Effector CD8-positive, alpha-beta T cell (primary cell): ENCODE measurements at places on chromosomes 1 and 21.

GRCh38 chr1:220516722-220517042 is 11.3 kb upstream of the MARK1 start:
- no peak for DNase-seq

DNA sequence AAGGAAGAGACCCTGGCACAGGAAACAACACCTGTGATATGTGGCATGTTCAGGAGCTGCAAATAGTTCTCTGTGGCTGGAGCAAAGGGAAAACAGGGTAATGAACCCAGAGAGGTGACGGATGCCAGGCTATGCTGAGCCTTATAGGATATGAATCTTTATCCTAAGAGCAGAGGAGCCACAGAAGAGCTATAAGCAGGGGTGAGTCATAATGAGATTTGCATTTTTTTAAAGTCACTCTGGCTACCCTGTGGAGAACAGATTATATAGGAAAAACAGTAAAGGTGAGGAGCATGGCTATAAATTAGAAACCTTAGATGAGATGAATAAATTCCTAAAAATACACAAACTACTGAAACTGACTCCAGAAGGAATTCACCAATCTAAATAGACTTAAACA is 12.8 kb upstream of the MPL start:
- no peak for DNase-seq

- no peak for DNase-seq
Measured at GRCh38 chr1:232587141-232588008, 42.6 kb downstream of the SIPA1L2 start.

GRCh38 chr1:59375321-59376220 is 78.7 kb downstream of the FGGY start:
- no peak for DNase-seq

DNA sequence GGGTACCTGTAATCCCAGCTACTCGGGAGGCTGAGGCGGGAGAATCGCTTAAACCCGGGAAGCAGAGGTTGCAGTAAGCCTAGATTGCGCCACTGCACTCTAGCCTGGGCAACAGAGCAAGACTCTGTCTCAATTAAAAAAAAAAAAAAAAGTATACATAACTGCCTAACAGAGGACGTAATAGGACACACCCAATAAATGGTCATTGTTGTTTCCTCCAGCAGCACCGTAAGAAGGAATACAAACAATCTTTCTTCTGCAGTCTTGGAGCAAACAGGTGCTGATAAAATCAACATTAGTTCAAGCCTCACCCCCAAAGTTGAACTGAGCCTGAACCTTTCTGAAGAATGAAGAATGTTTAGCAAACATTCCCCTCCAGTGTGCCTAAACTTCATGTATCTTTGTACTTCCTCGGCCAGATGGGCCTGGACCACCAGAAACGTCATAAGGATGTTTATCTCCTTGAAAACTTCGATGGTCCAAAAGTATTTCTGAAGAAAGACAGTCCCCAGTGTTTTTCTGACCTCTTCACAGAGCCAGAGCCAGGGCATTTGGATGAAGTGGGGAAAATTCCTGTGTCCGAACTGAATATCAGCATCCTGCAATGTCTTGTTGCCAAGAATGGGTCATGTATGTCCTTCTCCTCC is 136.8 kb upstream of the F3 start:
- DNase-seq: no peak

GRCh38 chr1:1231400-1232207 is at the start of gene SDF4:
SDF4 (minus strand) TSS chr1:1232001; CDS start chr1:1228772, 3,229 bp downstream.
- peak; percentile 93 for DNase-seq

- no peak for DNase-seq
Measured at GRCh38 chr1:163928069-163928468, 606.3 kb downstream of the NUF2 start.

DNA sequence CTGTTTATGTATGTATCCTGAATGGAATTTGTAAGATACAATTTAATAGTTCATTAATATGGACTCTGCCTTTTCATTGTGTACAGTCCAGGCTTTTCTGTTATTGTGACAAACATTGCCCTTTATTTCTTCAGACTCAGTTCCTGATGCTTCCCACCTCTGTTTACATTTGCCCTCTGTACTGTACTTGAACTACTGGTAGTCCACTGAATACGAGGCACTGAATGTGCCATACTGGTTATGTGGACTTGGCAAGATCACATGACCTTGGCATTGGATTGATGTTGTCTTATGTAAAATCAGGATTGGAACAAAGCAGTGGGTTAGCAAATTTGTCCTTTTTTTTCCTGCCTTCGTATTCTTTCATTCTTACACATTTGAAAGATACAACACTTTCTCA is 27.8 kb downstream of the RALGPS2 start:
- DNase-seq: no peak

- DNase-seq: no peak
Measured at GRCh38 chr1:163250382-163250974, 47.8 kb upstream of the RGS5 start.

DNA sequence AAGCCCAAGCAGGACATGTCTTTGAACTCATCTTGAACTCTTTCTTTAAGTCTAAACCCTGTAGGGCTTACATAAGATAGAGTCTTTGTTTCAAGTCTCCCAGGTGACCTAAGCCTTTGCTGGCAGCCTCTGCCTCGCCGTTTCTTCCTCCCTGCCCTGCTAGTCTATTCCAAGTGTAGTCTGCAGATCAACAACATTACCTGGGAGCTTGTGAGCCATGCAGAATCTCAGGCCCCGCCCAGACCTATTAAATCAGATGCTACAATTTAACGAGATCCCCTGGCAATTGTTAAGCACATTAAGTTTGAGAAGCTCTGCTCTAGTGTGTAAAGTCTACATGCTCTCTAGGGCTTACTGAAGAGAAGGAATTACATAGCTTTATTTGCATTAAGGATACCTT is 271.6 kb downstream of the PBX1 start:
- DNase-seq: no peak

DNA sequence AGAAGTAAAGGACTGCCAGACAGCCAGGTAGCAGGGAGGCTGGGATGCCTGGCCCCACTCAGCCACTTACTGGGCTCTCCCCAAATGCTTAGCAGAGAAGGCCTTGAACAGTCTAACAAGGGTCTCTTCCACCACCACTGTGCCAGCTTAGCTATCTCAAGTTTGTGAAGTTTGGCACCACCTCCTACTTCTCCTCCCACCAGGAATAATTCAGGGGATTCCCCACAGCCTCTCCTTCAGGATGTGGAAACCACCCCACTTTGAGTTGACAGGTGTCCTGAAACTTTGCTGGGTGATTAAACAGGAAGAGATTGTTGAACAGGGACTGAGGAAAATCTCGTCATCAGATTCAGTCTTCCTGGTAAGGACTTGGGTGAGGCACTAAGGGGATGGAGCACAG is 59.4 kb upstream of the ATP1B1 start:
- no peak for DNase-seq

DNA sequence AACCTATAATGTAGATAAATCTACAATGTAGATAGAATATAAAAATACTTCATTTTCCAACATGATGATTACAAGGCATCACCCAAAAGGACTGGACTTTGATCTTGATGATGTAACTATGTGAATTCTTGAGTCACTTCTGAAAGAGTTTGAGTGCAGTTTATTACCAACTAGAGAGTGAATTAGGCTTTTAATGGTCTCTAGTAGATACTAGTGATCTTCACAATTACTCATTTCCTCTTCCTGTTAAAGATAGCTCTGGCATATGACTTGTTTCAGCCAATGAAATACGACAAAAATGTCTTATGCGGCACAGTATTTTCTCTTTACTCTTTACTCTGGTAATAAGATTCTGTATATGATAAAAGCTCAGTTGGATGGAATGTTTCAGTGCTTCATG is 1588.1 kb upstream of the B3GALT2 start:
- DNase-seq: no peak

DNA sequence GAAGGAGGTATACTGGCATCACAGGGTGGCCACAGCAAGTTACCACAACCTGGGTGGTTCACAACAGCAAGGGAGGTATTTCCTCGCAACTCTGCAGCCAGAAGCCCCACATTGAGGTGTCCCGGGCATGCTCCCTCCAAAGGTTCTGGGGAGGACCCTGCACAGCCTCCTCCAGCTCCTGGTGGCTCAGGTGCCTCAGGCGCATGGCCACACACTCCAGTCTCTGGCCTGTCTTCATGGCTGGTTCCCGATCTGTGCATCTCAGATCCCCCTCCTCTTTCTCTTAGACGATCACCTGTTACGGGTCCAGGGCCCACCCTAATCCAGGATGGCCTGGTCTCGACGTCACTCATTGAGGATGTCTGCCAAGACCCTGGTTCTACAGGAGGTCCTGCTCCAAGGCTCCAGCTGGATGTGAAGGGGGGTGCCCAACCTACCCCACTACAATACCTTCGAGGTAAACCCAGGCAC is 6.7 kb upstream of the ARF1 start:
- DNase-seq: no peak

- peak; percentile 12 for DNase-seq
Measured at GRCh38 chr1:235642011-235642942, 7.3 kb downstream of the GNG4 start.

GRCh38 chr1:84122780-84123382 is 21.2 kb upstream of the PRKACB start:
- peak; percentile 20 for DNase-seq

GRCh38 chr1:59691261-59691660 is 123.5 kb upstream of the HOOK1 start:
- no peak for DNase-seq

DNA sequence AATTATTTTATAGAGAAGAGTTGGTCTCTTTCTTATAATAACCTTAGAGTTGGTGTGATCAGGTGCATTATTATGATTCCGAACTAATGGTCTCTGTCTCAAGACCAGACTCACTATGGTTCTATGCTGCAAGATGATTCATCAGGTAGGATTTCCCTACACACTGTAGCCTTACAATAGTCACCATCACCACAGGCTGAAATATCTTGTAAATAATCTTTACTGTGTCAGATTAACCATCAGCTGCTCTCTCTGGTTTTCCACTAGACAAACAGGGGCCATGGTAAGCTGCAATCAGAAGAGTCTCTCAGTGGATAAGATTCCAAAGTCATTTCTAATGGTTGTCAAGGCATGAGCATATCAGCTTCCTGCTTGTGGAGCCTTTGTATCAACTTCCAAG is 4.4 kb upstream of the GBP4 start:
- DNase-seq: no peak

DNA sequence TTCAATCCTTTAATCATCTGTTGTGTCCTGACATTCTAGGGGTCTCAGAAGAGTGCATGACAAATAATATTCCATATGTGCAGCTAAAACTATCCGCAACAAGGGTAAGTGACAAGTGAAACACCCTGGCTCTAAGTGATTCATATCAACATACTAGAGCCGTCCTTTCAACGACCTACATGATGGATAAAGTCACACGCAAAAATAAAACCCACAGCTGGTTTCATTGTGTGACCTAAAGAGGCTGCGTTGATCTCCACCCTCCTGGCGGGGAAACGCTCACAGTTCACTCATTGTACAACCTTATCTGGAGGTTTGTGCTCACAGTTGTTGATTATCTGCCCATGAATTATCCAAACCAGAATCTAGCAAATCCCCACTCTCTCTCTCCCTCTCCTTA is 365.3 kb upstream of the PKN2 start:
- no peak for DNase-seq

- DNase-seq: no peak
Measured at GRCh38 chr1:19222979-19223824, 13.1 kb upstream of the UBR4 start.

DNA sequence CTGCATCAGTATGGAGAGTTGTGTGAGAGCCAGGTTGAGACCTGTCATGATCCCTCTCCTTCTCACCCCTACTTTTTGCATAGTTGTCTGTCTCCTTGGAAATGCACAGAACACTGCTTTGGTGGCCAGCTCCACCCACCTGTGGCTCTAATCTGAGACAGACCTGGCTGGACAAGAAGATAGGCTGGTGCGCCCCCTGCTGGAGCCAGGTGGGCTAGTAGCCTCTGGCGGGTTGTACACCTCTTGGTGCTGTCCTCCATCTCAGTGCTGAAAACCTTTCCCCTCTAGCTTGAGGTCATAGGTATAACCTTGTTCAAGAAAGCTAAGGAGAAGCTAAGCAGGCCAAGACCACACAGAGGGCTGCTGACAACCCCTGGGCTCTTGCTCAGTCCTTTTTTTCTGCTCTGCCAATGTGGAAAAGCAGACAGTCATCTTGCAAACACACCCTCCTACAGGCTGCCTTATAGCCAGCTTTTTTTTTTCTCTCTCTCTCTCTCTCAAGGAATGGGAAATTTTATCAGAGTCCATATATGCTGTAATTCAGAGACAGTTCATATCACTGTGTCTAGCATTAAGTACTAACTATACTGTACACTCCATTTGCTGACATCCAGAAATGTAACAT is 58.8 kb upstream of the SPATA6 start:
- DNase-seq: no peak

DNA sequence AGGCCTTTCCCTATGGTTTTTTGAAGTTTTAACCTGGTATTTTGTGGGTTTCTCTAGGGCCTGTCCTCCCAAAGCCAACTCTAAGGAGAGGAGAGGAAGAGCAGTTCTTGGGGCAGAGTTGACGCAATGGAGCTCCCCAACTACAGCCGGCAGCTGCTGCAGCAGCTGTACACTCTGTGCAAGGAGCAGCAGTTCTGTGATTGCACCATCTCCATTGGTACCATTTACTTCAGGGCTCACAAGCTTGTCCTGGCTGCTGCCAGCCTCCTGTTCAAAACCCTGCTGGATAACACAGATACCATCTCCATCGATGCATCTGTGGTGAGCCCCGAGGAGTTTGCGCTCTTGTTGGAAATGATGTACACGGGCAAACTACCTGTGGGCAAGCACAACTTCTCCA is 38.2 kb downstream of the ZBTB40 start:
- no peak for DNase-seq

GRCh38 chr1:246005067-246005466 is 502.0 kb downstream of the SMYD3 start:
- no peak for DNase-seq

DNA sequence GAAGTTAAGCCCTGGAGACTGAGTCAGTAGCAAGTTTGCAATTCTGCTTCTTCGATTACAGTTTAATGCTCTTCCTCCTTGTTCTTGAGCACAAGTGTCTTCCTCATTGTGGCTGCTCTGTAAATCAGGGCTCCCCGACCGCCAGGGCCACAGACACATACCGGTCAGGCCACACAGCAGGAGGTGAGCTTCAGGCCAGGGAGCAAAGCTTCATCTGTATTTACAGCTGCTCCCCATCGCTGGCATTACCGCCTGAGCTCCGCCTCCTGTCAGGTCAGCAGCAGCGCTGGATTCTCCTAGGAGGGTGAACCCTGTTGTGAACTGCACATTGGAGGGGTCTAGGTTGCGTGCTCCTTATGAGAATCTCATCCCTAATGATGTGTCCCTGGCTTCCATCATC is 1.7 kb upstream of the TRAPPC10 start:
- DNase-seq: no peak

- no peak for DNase-seq
Measured at GRCh38 chr1:176609556-176610408, 146.8 kb downstream of the PAPPA2 start.

DNA sequence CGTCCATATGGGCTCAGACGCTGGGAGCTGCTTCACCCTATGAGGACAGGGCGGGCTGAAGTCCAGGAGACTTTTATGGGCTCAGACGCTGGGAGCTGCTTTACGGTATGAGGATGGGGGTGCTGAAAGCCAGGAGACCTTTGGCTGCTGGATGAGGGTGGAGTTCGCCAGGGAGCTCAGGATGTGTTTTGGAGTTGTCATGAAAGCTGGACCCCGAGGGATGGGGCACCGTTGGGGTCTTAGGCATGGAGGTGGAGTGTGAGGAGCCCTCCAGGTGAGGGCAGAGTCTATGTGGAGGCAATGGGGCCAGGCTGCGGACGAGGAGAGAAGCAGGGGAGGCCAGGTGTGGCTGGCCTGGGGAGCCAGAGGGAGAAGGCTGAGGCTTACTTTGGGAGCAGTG is 27.5 kb downstream of the TRPM2 start:
- no peak for DNase-seq

- no peak for DNase-seq
Measured at GRCh38 chr1:15005116-15005515, 148.4 kb upstream of the TMEM51 start.

GRCh38 chr21:42703136-42703908 is 49.9 kb downstream of the PDE9A start:
- DNase-seq: no peak
